AG09319 (cell line): ENCODE measurements at places on chromosomes 12 and 14.

DNA sequence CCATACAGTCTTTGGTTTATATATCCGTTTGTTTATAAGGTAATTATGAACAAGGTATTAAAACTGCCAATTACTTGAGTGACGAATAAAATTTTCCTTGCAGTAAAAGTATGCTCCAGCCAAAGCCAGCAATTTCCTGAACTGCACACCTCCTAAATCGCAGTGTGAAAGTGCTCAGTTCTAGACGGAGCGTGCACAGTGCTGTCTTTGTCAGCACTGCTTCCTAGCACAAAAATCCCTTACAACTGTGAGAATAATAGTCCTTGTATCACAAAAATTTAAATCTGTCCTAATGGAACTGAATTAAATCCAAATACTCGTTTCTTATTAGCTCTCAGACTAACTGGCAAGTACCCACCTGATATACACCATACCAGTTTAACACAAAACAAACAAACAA lies 26.3 kb downstream of the LRIG3 start:
- DNase-seq, result no peak

DNA sequence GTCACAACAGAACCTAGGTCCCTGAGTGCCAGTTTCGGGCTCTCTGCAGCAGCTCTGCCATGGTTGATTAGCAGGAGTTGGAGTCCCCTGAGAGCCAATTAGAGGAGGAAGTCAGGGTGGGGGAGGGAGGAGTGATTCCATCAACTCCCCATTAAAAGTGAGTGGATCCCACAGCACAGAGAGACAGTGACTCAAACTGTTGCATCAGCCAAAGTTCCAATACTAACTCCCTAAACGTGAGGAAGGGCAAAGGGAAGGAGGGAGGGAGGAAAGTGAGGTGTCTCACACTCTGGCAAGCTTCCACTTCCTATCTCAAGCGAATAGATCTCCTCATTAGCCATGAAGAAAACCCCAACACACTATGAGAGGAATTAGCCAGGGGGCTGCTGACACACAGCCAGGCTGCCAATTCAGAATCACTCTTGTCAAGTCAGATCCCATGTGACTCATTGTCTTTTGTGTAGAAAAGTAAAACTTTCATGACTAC lies 23.6 kb downstream of the OR11H4 start:
- DNase-seq, result no peak

DNA sequence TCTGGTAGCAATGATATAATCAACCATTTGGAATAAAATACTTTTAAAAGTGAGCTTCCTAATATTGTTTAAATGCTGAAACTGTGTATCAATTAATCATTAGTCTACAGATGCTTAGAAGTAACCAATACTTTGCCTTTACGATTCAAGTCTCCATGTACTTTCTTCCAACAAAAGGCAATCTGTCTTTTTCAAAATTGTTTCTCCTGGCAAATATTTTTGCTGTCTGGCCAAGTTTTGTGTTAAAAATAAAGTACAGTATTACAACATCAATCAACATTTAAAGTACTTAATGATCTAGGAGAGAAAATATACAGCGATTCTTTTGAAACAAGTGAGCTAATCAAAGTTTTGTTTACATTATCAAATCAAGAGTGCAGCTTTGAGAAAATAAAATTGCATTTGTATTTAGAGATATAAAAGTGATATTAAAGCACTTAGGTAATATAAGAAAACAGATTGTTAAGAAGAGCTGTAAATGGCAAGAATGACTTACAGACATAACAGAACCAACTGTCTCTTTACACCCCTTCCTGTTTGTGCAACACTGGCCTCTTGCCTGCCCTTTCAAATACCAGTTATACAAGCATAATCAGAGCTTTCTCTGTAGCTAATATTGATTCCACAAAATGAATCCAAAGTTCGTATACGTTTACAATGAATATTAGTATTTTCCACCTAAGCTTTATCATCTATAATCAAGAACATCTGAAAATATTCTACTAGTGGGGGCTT lies 38.2 kb upstream of the FBLN5 start:
- DNase-seq, result no peak

DNA sequence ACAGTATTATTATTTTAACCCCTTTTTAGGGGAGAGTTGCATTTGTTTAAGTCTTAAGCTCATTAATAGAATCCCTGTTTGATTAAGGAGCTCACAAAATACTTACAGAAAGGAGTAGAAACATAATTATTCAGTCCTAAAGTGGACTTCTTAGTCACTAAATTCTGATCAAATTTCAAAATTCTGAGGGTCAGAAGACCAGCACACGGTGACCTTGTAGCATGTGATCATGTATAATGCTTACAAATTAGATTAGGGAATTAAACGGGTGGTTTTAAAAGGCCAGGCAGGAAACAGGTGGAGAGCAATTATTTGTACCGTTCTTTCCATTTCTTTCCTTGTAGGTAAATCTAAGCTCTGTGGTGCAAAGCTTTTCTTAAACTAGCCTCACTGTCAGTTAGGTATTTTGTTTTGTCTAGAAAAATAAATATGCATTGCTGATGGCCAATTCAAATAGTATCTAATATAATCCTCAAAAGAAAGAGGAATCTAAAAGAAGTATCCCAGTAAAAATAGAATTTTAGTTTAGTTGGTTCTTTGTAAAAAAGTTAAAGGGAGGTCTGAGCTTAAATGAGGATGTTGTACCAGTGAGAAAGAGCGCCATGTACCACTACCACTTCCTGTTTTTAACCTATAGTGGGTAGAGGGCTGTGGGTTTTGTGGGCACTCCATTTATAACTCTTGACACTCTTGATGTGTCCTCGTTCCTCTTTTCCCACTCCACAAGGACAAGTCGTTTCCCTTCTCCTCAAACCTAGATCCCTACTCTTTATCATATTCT lies 51.1 kb downstream of the SLC38A1 start:
- no peak for DNase-seq

- no peak for DNase-seq
These were observed 27.2 kb downstream of the FBXO34 start for GRCh38 chr14:55298500-55298822.

GRCh38 chr12:10607885-10608458 lies 5.4 kb downstream of the MAGOHB start:
- no peak for DNase-seq

DNA sequence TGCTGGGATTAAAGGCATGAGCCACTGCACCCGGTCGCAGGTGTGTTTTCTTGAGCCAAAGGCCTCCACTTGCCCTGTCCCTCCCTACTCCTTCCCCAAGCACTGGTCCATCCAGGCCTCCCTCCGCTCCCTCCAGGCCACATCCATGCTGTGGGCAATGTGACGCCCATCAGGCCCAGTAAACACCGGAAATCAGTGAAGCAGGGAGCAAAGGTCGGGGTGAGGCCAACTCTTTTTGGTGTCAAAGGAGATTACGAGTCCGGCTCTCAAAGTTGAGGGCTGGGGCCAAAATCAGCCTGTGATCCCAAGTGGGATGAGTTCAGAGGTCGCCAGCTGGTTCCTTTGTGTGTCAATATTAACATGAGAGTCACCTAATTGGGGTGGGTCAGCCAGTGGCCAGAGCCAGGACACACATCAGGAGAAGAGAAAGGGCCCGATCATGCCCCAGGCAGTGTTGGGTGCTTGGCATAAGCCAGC lies 195.7 kb downstream of the RBM19 start:
- no peak for DNase-seq

- DNase-seq, result no peak
These were observed 88.6 kb downstream of the MGST1 start for GRCh38 chr12:16435875-16436554.

GRCh38 chr12:98374007-98374406 lies 141.4 kb upstream of the TMPO start:
- DNase-seq, result no peak

DNA sequence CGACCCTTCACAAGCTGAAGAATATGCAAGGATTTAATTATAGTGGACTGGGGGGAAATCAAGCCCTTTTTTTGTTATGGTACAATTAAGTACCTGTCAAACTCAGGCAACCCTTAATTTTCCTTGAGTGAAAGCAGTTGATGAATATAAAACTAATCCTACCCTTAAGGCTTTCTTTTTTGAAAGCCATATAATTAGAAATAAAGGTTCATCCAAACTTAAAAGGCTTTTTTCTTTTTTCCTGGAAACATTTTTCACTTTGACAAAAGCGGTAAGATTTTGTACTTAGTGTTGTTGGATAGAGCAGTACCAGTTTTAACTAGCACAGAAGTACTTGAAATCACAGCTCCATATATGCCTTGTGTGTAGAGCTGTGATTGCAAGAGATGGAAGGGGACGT lies 91.9 kb upstream of the MANSC4 start:
- DNase-seq, result no peak

- DNase-seq, result no peak
These were observed 28.2 kb downstream of the FGF6 start for GRCh38 chr12:4417455-4417854.

DNA sequence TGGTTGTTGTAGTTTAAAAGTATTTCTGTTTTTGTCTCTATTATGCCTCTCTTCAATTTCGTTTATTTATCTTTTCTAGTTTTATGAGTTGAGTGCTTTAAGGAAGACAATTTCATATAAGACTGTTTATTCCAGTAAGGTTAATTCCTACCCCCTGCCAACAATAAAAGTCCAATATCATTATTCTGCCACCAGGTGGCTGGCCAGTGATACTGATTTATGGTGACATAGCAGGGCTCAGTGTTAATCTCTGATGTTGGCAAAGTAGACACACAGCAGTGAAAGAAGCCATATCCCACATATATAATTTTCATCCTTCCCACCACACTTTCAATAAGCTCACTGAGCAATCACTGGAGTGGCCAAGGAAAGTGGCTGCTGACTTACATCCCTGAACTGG lies 69.0 kb upstream of the BMP4 start:
- no peak for DNase-seq

- no peak for DNase-seq
These were observed 785 bp upstream of the ACTN1 start for GRCh38 chr14:68979722-68980451.

DNA sequence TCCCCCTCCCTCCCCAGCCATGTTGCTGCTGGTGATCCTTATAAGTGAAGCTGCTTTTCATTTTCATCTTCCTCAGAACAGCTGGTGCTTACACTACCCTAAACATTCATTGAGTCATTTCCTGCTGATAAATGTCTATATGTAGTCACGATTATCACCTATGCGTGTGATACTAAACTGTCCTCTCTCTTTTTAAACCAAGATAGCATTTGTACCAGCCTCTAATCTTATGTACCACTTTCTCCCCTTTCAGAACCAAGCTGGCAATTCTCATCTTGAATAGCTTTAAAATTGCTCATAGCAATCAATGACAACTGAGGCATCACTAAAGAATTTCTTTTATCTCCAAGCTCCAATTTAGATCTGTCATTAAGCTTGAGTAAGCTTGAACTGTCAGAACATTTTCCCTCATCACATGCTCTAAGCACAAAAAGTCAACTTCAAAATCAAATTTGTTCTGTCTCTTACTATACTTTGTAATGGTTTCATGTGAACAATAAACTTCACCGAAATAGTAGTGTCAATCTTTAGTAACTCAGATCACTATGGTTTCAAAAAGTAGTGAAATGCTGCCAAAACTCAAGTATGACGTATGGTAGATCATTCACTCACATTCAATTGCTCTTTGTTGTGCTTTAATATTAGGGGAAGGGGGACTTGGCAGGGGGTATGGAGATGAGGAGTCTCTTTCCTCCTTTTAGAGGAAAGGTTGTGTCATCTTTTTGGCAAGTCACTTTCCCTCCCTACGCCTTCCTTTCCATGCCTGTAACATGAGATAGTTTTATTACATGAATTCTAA lies 178.1 kb upstream of the NOVA1 start:
- DNase-seq, result no peak

DNA sequence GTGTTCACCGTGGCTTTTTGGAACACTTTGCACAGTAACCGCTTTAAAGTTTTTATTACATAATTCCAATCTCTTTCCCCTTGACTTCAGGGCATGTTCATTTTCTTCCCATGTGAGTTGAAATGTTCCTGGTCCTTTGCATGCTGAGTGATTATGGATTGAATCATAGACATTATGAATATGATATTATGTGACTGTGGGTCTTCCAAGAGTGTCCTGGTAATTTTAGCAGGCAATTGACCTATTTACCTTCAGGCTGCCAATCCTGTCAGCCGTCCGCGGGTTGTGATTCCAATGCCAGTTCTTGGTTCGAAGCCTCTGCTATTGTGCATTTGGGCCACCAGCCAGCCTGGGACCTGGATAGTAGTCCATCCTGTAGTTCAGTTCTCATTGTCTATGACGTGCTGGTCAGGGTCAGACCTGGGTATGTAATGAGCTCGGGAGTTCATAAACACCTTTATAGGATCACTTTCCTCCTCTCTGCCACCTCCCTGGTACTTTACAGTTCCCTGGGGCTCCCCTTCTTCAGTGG lies 32.6 kb upstream of the DDX11 start:
- no peak for DNase-seq

GRCh38 chr12:96710127-96710745 lies 196.8 kb upstream of the NEDD1 start:
- no peak for DNase-seq

DNA sequence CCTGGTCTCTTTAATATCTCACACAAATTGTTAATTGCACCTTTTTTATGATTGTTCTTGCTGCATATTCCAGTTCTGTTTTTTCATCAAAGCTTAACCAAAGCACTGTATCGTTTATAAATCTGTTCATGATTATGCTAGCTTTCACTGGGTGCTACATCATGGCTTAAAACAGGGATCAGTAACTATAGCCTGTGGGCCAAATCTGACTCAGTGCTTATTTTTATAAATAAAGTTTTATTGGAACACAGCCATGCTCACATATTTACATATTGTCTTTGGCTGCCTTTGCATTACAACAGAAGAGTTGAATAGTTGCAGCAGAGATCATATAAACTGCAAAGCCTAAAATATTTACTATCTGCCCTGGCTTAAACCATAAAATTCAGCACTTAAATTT lies 183.4 kb upstream of the NRXN3 start:
- no peak for DNase-seq

GRCh38 chr14:62665286-62665685 lies 380.0 kb downstream of the KCNH5 start:
- DNase-seq, result no peak

DNA sequence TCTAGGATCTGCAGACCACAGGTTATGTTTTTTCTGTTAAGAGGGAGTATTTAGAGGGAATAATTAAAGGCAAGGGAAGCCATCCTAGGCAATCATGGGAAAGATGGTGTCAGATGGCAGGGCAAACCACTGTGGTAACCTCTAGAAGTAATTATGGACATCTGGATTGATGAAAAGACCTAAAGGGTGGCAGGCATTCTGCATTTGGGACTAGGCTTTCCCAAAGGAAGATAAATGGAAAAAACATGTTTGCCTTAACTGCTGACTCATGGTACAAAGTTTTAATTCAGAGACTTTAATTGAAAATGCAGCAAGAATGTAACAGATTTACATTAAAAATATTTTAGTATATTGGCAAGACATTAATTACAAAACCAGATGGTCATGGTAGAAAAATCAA lies 88.1 kb downstream of the TMEM30B start:
- DNase-seq, result peak; percentile 88
